ENCODE measurements at places on chromosomes 2 and 18.

DNA sequence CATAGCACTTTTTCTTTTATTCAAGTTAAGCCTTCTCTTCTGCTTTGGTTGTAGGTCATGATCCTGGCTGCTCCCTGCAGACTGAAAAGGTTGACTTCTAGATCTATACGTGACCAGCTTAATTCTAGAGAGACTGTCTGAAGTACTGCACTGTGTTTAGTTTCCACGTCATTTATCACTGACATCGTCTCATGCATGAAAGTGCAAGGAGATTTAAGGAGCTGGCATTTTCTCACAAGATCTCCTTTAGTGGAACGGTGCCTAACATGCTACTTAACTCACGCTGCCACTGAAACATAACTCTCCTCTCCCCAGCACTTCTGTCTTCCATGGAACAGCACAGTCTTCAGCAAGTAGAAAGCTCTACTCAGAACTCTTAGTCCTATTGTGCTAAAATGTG, 583.0 kb upstream of the KLHL29 start:
- DNase-seq, result no peak

DNA sequence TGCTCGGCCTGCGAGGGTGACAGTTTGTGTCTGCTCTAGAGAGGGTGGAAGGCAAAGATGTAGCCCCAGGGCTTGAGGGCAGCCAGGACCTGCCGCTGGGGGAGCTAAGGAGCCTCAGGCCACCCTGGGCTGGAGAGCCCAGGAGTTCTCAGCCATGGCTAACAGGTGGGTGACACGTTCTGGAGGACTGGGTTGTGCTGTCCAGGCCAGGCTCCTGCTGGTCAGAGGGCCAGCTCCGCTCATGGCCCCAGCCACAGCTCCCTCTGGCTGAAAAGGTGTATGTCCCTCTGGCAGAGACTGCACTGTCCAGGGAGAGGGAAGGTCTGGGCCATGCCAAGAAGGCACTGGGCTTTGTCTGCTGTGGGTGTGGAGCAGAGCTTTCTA, 19.2 kb downstream of the TMEM185B start:
- no peak for DNase-seq

DNA sequence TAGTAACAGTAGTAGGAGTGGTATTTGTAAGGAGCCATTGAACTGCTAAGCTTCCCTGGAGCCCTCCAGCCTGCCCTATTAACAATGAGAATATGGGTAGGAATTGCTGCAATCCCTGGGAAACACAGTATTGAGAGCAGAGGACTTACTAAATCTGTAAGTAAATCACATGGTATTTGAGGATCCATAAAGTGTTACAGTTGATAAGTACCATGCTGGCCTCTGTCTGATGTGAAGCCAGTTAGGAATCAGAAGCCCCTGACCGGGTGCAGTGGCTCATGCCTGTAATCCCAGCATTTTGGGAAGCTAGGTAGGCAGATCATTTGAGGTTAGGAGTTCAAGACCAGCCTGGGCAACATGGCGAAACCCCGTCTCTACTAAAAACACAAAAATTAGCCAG, 224.6 kb downstream of the C1D start:
- DNase-seq, result no peak

- DNase-seq, result no peak
Observed at GRCh38 chr2:134489732-134490384, 228.9 kb downstream of the TMEM163 start.

GRCh38 chr2:1830936-1831619, 86.8 kb upstream of the PXDN start:
- DNase-seq, result no peak

- no peak for DNase-seq
Observed at GRCh38 chr2:107320881-107321280, 434.9 kb upstream of the ST6GAL2 start.

- DNase-seq, result no peak
Observed at GRCh38 chr2:239593455-239593854, 192.6 kb upstream of the HDAC4 start.

Measured in stimulated activated CD4-positive, alpha-beta T cell treated with anti-CD3 and anti-CD28 coated beads, Interleukin-12 subunit alpha, Interleukin-12 subunit beta, amount 100 ng/mL, for 48 hours (primary cell).